Transverse colon (tissue), 4 donors: ENCODE measurements at places on chromosomes 13 and 19.

DNA sequence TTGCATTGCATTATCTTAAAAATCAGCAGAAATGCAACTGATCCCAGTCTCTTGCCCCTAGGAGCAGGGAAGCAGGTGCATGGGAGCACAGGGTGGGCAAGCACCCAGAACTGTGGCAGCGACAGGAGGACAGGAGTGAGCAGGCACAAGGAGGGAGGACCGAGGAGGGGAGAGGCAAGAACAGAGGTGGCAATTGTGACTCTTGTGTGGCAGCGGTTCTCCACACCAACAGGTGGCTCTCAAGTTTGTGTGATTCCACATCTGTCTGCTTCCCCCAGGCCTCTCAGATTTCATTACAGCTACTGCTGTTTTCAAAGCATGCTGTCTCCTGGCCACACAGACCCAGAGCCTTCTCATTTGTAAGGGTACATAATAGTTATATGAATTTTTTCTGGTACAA lies 108.5 kb downstream of the STK24 start:
- DNase-seq = no peak

DNA sequence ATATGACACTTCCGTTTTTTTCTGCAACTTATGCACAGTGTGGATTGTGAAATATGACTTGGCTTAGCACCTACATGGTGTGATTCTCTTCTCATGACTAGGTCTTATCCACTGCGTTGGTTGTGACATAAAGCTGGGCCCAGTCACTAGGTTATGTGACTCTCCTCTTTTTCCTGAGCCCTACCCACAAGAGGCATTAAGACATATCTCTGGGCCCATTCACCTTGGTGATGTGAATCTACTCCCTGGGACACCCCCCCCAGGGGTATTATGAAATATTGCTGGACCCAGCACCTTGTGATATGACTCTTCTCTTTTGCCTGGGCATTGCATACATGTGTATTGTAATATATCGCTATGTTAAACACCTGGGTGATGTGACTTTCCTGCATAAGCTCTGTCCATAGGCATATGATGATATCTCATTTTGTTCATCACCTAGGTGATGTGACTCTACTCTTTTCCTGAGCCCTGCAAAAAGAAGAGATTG lies 85.8 kb upstream of the ZNF43 start:
- DNase-seq = no peak

- no peak for DNase-seq
Measured at GRCh38 chr13:27593267-27593666, 27.1 kb downstream of the LNX2 start.

GRCh38 chr13:32247887-32248286 lies 67.3 kb downstream of the ZAR1L start:
- no peak for DNase-seq

- DNase-seq = peak; percentile 6
Measured at GRCh38 chr19:542173-542866, 1.5 kb upstream of the GZMM start.

DNA sequence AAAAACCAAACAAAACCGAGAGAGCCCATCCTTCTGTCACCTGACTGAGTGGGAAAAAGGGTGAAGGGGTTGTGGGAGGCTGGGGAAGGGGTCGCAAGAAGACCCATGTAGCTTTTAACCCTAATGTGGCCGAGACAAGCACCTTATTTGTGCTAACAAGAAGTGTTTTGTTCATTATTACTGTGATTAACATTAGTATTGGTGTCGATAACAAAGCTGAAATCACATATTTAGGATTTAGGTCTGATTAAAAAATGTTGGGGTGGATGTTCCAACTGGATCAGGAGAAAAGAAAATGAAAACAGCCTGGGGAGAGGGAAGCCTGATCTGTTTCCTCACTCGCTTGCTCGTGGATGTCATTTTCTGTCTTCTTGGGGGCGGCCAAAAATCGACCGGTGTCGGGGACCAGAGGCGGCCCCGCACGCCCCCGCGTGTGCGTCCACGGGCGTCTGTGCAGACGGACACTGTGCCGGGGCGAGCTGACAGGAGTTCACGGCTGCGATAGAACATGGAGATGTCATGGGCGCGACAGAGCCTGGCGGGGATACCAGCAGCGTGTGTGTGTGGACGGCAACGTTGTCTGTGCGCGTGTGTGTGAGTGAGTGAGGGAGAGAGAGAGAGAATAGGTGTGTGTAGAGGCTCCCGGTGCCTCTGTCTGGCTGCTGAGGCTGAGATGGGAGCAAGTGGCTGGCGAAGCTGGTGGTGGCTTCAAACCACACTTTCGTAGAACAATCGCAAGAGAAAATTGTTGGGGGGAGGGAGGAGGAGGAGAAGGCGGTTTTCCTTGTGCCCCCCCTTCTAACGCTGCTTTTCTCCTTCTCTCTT lies 29.1 kb downstream of the NFIX start:
- DNase-seq = no peak

- no peak for DNase-seq
Measured at GRCh38 chr13:34698945-34699344, 243.1 kb upstream of the NBEA start.

DNA sequence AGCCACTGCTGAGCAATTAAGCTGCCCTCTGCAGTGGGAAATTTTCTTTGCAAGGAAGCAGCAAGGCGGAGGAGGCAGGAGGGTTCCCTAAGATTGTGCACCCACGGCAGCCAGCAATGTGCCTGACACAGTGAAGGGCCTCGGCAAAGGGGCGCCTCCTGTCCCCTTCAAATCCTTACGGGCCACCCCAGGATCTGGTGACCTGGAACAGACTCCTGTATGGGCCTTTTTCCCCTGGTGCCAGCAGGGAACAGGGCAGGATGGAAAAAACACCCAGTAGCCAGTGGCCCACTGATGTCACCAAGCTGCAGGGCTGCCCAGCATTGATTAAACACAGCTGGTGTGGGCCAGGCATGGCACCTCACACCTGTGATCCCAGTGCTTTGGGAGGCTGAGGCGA lies 86.7 kb downstream of the GNG7 start:
- no peak for DNase-seq

GRCh38 chr13:39685652-39686051 lies 30.2 kb downstream of the COG6 start:
- no peak for DNase-seq

DNA sequence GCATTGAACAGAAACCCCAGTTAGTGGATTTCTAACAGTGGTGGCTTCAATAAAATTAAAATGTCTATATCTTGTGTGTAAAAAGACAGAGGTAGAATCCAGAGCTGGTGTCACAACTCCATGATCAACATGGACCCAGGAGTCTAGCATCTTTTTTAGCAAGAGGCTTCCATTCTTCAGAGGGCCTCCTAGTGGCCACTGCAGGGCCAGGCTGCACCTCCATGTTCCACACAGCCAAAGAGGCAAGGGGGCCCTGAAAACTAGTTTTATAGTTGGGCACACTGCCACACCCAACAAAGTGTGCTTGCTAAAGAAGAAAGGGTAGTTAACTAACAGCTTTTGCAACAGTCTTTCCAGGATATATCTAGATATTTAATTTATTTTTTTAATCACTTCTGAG lies 12.9 kb downstream of the N4BP2L1 start:
- peak; percentile 25 for DNase-seq

DNA sequence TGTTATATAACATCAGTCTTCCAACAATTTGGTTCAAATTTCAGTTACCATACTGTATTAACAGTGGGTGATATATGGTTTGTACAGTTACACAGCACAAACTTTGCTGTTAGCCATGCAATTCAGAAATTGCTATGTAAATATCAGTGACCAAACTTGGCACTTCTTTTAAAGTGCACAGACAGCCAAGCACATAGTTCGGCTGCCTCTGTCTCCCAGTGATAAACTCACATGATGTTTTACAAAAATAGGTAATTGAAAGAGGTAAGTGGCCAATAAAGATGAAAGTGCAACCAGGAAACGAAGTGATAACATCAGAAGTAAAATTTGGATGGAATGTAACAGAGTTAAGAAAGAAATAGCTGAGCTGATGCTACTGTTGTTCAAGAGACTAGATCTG lies 143.9 kb downstream of the PCDH9 start:
- no peak for DNase-seq

DNA sequence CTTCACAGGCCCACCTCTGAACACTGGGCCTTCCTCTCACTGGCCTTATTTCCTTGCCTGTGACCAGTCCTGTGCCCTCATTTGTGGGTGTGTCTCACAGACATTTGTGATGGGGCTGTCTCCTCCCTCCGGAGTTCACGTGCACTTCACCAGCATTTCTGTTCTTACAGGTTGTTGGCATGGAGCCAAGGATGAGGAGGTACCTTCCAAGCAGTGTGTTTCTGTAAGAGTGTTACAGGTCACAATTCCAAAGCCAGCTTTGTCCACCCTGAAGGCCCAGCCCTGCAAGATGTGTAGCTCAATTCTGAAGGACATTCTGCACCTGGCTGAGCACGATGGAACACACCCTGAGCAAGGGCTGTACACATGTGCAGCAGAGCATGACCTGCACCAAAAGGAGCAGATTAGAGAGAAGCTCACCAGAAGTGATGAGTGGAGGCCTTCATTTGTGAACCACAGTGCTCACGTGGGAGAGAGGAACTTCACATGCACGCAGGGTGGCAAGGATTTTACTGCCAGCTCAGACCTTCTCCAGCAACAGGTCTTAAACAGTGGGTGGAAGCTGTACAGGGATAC lies 8.1 kb downstream of the ZNF749 start:
- DNase-seq = no peak

- DNase-seq = no peak
Measured at GRCh38 chr19:33689138-33689746, 67.5 kb downstream of the CHST8 start.

- DNase-seq = no peak
Measured at GRCh38 chr19:40589591-40590429, 11.4 kb upstream of the LTBP4 start.

- no peak for DNase-seq
Measured at GRCh38 chr19:38513762-38514167, 80.3 kb downstream of the RYR1 start.

- no peak for DNase-seq
Measured at GRCh38 chr13:50905256-50905655, 4.3 kb upstream of the RNASEH2B start.

- DNase-seq = peak; percentile 28
Measured at GRCh38 chr19:23817519-23817918, 58.8 kb upstream of the ZNF681 start.
